T-helper 22 cell (primary cell): ENCODE measurements at places on chromosomes 2 and 18.

GRCh38 chr2:232966122-232966521 lies 46.9 kb downstream of the NGEF start:
- no peak for DNase-seq

GRCh38 chr2:48114256-48114655 lies 208.0 kb upstream of the FBXO11 start:
- no peak for DNase-seq

DNA sequence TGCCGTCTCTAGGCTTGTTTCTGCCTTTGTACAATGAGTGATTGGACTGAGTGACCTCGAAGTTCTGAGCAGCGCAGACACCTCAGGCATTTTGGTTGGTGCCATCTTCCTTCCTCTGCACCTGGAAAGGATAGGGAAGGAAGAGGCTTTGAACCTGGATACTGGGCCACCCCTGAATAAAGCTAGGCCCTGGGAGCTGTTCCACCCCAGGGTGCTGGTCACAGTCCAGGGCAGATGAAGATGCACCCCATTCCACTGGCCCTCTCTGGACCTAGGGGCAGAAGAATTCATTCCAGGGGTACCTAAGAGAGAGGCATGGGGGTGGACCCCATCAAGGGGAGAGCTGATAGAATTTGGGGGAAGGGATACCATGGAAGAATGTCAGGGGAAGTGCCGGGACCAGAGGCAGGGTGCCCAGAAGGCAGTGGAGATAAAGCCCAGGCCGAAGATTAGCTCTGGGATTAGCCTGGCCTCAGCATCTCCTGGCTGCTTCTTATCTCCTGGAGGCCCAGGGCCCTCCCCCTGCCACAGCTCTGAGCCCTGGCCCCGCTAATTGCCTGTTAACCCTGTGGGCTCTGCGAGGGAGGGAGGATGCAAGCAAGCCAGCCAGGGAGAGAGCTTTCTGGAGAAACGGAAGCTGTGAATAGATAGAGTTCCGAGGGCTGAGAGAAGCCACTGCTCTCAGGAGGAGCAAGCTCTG lies 11.4 kb downstream of the ASIC4 start:
- DNase-seq, result no peak

- no peak for DNase-seq
Measured at GRCh38 chr2:200667413-200667812, 81.6 kb downstream of the AOX1 start.

DNA sequence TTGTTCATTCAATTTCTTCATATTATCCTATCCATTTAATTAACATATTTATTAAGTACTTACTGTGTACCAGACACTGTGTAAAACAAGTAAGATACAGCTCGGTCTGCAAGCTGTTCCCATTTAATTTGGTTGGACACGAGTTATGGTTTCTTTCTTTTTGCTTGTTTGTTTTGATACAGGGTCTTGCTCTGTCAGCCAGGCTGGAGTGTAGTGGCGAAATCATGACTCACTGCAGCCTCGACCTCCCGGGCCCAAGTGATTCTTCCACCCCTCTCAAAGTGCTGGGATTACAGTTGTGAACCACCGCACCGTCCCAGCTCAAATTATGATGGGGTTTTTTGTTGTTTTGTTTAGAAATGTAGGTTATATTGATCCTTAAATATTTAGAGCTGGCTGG lies 9.0 kb downstream of the CYBRD1 start:
- no peak for DNase-seq

- DNase-seq, result no peak
Measured at GRCh38 chr2:314561-315336, 26.9 kb upstream of the ALKAL2 start.

- DNase-seq, result no peak
Measured at GRCh38 chr2:52597346-52597745, 1170.3 kb upstream of the CHAC2 start.

GRCh38 chr2:204449977-204450376 lies 95.3 kb upstream of the PARD3B start:
- no peak for DNase-seq
